IPS DF 6.9 (cell line): ENCODE measurements at places on chromosomes 5 and 9.

GRCh38 chr5:133521801-133522200 lies 90.5 kb downstream of the FSTL4 start:
- DNase-seq = no peak

DNA sequence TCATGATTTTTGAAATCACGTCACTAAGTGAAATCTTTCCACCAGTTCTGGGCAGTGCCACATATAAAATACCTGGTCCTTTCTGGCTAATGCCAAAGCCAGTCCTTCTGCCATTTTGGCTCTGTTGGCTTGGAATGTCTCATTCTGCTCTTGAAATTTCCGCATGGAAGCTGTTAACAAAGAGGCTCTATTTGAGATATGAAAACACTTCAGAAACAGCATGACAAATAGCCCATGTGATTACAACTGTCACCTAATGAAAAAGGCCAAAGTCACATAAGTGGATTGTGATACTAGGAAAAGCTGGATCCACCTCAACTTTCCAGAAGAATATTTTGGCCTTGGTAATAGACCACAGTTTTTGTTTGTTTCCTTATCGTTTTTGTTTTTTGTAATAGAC lies 12.8 kb downstream of the GOLGA1 start:
- no peak for DNase-seq

DNA sequence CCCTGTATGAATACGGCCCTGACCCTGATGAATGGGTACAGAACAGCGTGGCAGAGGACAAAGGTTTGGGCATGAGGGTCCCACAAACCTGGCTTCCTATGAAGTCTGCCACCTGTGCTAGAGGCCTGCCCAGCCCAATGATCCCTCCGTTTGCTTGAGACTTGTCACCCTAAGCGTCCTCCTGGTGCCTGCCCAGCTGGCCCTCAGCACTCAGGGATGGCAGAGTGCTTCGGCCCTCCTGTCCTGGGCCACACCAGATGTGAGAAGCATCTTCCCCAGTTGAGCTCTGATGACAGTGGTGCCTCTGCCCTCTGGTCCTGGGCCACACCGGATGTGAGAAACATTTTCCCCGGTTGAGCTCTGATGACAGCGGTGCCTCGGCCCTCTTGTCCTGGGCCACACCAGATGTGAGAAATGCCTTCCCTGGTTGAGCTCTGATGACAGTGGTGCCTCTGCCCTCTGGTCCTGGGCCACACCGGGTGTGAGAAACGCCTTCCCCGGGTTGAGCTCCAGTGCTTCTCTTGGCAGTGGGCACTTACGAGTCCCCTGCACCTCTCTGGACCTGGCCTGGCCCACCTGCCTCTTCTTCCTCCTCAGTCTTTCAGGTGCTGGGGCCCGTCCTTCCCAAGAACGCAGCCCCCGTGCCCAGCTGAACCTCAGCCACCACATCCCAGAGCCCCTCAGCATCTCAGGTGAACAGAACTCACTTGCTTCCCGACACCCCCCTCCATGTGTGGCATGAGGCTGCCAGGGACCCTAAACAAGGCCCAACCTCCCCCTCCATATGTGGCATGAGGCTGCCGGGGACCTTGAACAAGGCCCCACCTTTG lies 253.1 kb upstream of the IRX1 start:
- DNase-seq = no peak

DNA sequence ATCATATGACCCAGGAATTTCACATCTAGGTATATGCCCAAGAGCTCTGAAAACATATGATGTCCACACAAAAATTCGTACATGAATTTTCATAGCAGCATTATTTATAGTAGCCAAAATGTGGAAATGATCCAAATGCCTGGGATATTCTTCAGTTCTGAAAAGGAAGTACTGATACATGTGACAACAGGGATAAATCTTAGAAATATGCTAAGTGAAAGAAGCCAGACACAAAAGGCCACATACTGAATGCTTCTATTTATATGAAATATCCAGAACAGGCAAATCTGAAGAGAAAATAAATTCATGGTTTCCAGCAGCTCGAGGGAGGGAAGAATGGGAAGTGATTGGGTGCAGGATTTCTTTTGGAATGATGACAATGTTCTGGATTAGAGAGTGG lies 16.8 kb upstream of the ZBTB43 start:
- no peak for DNase-seq

GRCh38 chr9:74503666-74504065 lies 6.5 kb downstream of the RORB start:
- DNase-seq = no peak

- no peak for DNase-seq
Observed at GRCh38 chr5:14528115-14528514, 53.5 kb upstream of the OTULINL start.

DNA sequence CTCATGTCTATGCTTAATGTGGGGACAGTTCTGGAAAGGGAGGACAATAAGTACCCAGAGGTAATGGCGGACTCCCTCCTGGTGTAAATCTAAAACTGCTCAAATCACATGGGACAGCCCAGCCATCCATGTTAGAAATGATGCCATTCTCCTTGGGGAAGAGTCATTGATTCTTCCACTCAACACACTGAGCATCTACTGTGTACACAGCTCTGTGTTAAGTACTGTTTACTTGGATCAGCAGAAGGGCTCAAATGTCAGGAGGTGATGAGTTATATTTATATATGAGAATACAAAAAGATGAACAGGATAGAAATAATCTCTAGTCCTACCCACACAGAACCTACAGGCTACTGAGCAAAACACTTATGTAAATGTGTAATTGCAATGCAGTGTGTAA lies 31.8 kb upstream of the NANS start:
- no peak for DNase-seq

- no peak for DNase-seq
Observed at GRCh38 chr5:4758996-4759395, 381.1 kb upstream of the ADAMTS16 start.

GRCh38 chr5:150075233-150075632 lies 11.1 kb downstream of the CSF1R start:
- DNase-seq = no peak

GRCh38 chr9:22158927-22159346 lies 149.8 kb upstream of the CDKN2B start:
- DNase-seq = no peak

GRCh38 chr5:75461679-75462078 lies 49.8 kb downstream of the CERT1 start:
- DNase-seq = no peak

- no peak for DNase-seq
Observed at GRCh38 chr5:5678909-5679308, 256.4 kb downstream of the ICE1 start.

- DNase-seq = no peak
Observed at GRCh38 chr9:112890106-112891081, at the start of gene SLC46A2. Gene SLC46A2 (minus strand): TSS chr9:112890876. CDS start chr9:112890681, 195 bp downstream.

DNA sequence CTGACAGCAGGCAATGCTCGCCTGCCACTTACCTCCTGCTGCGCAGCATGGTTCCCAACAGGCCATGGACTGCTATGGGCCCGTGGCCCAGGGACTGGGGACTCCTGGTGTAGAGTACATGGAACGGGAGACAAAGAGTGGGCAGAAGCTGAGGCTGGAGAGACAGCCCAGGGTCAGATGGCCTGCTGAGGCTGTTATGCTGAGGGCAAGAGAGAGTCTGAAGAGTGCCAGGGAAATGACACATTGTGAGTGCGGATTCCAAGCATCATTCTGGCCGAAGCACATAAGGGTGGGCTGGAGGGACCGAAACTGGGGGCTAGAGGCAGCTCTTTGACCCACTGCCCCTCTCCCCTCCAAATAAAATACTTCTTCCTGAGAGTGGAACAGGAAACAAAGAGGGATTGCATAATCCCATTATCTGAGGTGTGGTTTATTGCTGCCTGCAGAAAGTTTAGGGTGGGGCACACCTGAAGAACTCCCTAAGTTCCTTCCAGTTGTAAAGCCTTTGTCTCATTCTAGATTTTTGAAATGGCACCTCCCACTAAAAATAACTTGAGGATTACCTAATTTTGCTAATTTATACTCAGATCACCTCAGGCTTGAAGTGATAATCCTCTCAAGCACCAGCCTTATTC lies 158.1 kb downstream of the ATP10B start:
- DNase-seq = no peak

GRCh38 chr5:122301016-122301415 lies 11.0 kb upstream of the SNCAIP start:
- no peak for DNase-seq

GRCh38 chr5:178461004-178461730 lies 129.0 kb downstream of the COL23A1 start:
- peak; percentile 54 for DNase-seq

- no peak for DNase-seq
Observed at GRCh38 chr5:163790497-163790896, 285.1 kb downstream of the MAT2B start.

DNA sequence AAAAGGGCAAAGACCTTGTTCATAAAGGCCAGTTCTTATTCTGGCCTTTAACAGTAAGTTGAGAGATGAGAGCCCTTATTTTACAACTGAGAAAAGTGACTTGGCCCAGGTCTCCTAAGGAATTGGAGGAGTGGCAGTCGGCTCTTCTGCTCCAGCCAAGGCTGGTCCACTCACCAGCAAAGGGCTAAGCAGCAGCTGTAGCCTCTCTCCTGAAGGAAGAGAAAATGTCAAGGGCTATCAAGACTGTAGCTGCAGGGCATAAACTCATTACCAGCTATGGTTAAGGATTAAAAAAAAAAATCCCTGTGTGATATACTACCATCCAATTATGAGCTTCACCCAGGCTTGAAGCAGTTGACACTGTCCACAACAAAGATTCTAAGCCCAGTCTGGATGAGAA lies 138.6 kb upstream of the RAD23B start:
- no peak for DNase-seq

DNA sequence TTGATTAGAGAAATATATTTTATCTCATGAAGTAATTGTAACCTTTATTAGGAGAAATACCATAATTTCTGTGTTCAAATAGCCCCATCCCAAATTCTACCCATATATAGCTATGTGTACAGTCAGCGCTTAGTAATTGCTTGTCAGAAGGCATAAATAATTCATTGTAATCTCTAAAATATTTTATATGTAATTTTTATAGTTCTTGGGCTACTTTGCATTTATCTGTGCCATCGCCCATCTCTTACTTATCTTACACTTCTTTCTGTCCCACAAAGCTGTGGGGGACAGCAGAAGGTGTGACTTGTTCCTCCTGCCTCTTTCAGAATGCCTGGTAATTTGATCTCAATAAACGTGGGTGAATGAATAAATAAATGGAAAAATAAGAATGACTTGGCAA lies 5.5 kb downstream of the ADAMTSL1 start:
- no peak for DNase-seq

DNA sequence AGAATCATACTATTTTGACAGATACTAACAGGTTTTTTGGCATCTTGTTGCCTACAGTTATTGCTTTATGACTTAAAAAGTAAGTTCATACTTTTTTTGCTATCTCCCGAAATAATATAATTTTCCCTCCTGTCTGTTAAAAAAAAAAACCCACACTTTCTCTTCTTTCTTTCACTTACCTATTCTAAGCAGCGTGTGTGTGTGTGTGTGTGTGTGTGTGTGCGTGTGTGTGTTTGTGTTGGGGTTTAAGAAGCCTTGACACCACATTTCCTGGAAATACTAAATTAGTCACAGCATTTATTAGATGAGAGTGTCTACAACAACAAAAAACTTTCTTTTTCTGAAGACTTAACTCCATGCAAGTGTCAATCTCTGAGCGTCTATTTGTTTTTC lies 12.4 kb downstream of the TNFAIP8 start:
- DNase-seq = no peak

DNA sequence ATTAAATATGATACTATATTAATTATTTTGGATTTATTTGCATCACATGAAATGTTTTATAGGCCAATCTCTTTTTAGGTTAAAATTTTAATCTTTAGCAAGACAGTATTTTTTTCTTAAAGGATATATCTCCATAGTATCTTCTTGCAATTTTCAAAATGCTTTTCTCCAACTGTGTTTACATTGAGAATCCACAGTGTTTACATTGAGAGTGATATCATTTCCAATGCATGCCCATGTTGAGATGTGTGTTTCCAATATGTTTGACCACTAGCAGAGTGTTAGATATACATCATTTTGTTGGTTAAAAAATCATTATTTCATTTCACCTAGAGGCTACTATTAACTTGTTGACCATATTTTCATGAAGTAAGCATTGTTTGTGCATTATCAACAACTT lies 17.3 kb downstream of the VCAN start:
- no peak for DNase-seq

DNA sequence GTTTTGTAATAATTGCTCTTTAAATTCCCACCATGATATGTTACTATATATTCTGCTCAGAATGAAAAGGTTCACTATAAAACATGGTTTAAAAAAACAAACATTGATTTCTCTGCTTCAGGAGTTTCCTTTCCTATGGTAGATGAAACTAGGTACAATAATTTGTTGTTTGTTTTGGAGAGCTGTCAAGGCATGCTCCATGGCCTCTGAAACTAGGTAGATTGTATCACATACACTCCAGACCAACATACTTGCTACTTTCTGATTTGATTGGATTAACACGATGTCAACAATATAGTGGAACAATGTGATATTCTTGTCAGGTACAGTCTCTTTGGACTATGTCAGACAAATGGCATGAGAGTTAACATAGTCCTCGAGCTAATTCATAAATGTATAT lies 452.7 kb upstream of the CDH9 start:
- no peak for DNase-seq

DNA sequence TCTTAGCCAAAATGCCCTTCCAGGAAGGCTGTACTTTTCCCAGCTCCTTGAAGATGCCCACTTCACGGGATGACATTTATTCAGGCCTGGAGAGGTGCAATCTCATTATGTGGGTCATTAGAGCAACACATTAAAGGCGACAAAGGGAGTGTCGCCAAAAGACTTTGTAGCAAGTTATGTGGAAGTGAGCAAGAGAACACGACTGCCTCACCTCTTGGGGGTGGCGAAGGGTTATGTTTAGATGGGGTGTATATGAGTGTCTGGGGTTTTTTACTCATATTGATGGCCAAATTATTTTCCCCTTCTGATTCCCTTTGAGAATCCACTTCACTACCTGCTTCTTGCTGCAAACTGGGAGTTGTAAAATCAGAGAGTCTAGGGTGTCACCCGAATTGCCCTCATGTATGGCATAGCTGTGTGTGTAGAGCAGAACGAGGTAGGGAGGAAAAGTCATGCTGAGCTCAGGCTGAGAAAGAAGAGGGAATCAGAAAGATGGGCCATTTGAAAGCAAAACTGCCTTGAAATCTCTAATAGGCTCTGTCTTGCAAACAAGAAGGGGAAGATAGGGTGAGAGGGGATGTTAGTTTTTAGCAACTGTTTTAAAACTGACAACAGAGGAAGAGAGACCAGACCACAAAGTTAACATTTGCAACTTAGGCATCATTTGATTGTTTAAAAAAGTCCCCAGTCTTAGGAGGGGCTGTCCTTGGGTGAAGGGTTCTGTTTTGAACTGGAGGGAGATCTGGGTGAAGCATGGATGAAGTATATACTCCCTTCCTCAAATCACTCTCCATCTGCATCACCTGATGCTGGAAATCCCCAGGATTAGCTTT lies 97.1 kb upstream of the IL12B start:
- DNase-seq = no peak

DNA sequence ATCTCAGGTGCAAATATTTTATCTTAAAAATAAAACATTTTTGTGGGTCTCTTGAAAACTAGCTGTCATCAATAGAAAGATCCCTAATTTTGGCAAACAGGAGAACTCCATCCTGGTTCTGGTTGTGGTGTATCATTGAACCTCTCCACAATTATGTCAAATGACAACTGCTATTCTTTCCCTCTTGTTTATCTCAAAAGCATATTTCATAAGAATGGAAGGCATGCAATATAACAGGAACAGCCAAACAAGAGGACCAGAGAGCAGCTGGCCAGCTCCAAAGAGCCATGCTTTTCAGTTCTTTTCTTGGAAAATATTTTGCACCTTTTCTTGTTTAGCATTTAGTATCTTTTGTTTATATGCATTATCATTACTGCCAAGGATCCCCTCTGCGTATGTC lies 125.4 kb downstream of the ADAMTS6 start:
- no peak for DNase-seq
